ENCODE measurements at places on chromosomes 7 and 10.

GRCh38 chr10:46272863-46273415 is 13.9 kb upstream of the ANTXRL start:
- DNase-seq = no peak

GRCh38 chr10:28559618-28560017 is 26.7 kb downstream of the WAC start:
- no peak for DNase-seq

- peak; percentile 87 for DNase-seq
Observed at GRCh38 chr10:103244666-103245271, 918 bp upstream of the RPEL1 start.

GRCh38 chr7:113086431-113086888 is at the start of gene GPR85:
GPR85 (minus strand) TSS chr7:113086827; CDS start chr7:113084721, 2,106 bp downstream.
- DNase-seq = peak; percentile 75

GRCh38 chr10:96663797-96664196 is 56.5 kb downstream of the PIK3AP1 start:
- DNase-seq = no peak

DNA sequence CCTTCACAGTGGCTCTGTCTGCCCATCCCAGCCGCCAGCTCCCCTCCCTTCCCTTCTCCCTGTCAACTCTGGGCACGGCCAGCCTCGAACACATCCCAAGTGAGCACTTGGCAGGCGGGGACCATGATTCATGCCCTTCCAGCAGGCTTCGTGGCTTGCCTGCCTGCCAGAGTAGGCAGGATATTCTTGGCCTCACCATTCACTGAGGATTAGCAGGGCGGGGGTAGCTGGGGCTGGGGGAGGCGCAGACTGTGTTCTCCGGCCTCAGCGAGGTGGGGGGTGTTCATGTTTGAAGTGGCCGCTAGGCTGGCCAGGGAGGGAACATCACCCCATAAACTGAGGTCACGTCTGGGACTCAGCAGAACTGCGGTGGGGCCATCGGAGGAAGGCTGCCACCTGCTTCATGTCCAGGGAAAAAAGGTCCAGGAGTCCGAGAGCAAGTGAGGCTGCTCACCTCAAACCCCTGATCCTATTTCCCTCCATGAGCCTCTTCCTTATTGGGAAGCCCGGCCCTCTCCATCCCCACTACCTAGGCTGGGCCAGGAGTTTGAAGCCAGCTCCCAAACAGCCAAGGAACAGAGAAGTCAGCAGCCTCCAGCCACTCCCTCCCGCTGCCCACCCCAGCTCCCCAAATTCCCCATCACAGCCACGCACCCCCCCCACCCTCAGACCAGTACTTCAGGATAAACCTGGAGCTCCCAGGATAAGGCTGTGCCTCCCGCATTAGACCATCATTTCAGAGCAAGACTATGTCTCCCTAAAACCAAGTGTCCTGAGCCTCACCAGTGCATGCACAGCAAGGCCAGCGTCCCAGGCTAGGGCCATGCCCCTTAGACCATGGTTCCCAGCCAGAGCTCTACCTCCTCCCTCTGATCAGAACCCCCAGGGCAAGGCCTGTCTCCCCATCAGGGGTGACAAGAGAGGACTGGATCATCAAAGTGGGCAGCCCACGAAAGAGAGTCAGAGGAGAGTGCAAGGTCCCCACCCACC is 42.8 kb upstream of the RABGEF1 start:
- peak; percentile 77 for DNase-seq

DNA sequence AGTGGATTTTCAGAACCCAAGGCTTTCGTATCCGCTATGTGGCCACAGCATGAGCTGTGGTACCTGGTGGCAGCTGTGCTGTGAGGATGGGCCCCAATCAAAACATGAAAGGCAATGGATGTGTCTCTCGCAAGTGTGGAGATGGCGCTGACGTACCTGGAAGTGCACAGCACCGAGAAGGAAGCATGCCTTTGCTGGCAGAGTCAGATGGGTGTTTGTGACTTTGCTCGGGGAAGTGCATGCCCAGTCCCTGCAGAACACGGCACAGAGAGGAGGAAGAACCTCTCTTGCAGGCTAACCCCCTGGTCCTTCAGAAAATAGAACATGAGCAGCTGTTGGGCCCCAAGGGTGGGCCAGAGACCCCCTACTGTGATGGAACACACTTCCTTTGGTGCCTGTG is 654.1 kb upstream of the ZWINT start:
- DNase-seq = no peak

GRCh38 chr10:29646238-29646902 is 11.6 kb upstream of the SVIL start:
- no peak for DNase-seq

GRCh38 chr10:75191821-75192568 is 18.6 kb upstream of the VDAC2 start:
- no peak for DNase-seq

- DNase-seq = no peak
Observed at GRCh38 chr7:10472115-10472514, 501.6 kb upstream of the PHF14 start.

- no peak for DNase-seq
Observed at GRCh38 chr7:143327903-143328302, 12.0 kb downstream of the CLCN1 start.

GRCh38 chr10:45447416-45447815 is 73.4 kb downstream of the ALOX5 start:
- DNase-seq = no peak

DNA sequence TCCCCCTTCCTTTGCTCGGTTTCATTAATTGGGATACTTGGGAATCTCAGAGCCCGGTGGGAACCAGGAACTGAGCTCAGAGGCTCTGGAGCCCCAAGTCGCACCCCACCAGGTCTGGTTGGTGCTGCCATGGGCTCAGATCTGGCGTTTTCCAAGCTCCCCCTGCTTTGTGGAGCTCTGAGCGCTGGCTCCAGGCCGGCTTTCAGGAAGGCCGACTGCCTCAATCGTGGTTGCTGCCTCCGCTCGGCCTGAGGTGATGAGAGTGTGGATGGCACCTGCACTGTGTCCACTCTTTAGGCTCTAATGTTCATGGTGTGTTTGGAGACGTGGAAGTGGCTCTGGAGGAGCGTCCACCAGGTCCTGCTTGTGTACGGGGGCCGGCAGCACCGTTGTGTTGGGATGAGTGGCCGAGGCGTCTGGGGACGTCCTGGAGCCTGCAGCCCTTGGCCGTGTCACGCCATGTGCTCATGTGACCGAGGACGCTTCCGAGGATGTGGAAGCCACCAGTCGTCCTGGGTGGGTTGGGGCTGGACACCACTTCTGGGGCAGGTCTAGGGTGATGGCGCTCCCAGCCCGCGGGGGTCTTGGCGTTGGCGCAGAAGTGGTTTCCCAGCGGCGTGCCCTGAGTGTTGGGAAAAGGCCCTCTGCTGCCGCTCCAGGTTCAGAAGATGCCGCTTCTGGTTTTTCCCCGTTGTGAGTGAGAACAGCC is 8.2 kb downstream of the INPP5A start:
- DNase-seq = no peak

GRCh38 chr10:31888442-31888841 is 40.2 kb downstream of the ARHGAP12 start:
- DNase-seq = no peak

DNA sequence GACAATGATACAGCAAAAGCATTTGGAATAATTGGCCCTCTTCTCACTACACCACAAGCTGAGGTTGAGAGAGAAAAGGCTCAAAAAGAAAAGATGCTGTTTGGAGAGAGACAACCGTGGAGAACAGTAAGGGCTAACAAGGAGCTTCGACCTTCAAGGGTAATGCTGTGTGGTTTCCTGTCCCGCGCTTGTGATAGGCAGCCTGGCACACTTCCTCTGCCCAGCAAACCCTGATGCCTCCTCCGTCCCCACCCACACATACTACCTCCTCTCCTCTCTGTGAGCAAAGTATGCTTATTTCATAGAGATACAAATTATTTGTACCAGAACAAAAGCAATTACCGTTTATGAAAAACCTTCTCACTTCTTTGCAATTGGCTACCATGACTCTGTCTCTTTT is 755.4 kb downstream of the KCNMA1 start:
- DNase-seq = no peak

All from head of caudate nucleus (tissue), 42 donors.